Activated CD4-positive, CD25-positive, alpha-beta regulatory T cell treated with anti-CD3 and anti-CD28 coated beads, Interleukin-2, amount 50 U/mL, for 24 hours (primary cell): ENCODE measurements at places on chromosomes 12 and 14.

DNA sequence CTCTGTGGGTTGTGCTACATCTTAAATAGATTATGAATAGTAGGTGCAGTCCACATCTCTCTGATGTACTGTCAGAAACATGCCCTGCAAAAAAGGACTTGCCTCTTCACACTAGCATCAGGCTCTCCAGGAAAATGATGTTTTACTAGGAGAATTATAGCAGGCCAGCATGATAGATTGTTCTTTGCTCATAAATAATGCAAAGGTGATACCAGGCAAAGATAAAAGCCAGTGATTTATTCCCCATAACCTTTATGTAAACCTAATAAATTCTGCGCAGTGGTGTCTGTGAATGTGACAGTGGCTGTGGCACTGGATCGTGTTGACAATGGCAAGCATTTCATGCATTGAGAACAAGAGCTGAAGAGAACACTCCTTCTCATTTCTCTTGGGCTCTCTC, 646.5 kb upstream of the SEL1L start:
- ATAC-seq: no peak

DNA sequence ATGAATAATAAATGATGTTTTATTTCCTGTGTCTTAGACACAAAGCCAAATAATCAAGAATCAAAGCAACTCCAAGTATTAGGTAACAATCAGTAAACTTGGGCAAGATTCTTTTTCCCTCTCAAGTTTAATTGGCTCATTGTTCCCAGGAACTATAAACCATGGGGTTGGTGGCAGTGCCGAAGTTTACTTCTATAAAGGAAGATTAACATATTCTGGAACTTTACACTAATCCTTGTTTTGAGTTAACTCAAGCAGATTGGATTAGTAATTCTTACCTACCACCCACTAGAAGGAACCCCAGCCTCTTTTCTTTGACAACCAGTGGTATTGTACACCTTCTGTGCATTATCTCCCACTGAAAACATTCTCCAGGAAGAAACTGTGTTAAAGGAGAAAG, 197.1 kb downstream of the EXOC5 start:
- no peak for ATAC-seq

GRCh38 chr12:32062881-32063280, 43.8 kb upstream of the BICD1 start:
- ATAC-seq: no peak

- no peak for ATAC-seq
Measured at GRCh38 chr12:31106101-31106803, 32.6 kb downstream of the DDX11 start.

DNA sequence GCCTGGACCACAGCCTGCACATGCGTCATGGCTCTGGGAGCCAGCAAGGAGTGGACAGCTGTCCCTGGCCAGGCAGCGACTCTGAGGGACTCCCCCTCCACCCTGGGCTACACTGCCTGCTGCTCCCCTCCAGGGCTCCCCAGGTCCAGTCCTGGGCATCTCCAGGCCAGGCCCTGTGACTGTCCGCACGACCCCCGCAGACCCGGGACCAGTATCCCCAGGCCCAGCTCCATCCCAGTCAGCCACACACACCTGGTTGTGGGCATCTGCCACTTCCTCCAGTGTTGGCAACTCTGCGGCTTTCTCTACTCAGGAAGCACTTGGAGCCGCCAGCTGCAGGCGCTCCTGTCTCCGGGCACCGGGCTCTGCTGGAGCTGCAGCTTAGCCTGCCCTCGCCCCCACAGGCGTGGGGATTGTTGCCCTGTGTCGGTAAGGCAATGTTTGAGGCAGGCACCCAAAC, 2.4 kb downstream of the ULK1 start:
- ATAC-seq: no peak
